Sigmoid colon (tissue), 7 donors: ENCODE measurements at places on chromosomes 7 and 10. TPM values are rescaled to one million over a fixed set of nuclear protein-coding genes. Genes with fewer than 3 reads are reported as not detected.

MSS51 gene
- 5.0 TPM for total RNA-seq

GIMAP4 gene
- total RNA-seq: 24.1 TPM

PPP1R17 gene
- not detected for total RNA-seq

AGR2 gene
- total RNA-seq: not detected

DNA sequence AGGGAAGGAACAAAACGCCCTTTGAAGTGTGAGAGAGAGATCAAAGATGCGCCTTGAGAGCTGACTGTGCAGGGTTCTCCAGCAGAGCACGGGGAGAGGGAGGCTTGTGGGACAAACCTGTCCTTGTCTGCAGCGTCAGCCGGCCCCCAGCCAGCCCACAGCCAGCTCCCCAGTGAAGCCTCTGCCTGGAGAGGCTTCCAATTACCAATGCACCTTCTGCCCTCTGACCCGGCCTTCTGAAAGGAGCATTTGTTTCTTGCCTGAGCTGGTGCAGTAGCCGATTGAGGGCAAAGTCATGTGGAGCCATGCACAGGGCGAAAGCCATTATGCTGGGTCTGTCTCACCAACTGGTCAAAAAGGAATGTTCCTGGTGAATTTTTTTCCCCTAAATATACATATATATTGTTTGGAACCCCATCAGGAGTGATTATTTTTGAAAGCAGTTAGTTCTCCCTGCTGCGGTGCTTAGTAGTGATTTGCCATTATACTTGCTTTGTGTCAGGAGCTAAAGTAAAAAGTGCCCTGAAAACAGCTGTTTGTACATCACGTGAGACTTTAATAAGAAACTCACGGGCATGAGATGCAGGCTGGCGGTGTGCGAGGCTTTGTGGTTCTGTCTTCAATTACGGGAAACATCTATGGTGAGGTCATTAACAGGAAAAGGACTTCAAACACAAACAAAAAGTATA, 268.6 kb downstream of the KLF6 start:
- H3K27ac ChIP-seq: no peak overlapping the region
- no peak for DNase-seq
- H3K36me3 ChIP-seq: no peaks in the 10 kb centered on the region
- H3K4me3 ChIP-seq: no peak overlapping the region
- no peaks in the 10 kb centered on the region for H3K27me3 ChIP-seq
- no peaks in the 10 kb centered on the region for H3K4me1 ChIP-seq

DNA sequence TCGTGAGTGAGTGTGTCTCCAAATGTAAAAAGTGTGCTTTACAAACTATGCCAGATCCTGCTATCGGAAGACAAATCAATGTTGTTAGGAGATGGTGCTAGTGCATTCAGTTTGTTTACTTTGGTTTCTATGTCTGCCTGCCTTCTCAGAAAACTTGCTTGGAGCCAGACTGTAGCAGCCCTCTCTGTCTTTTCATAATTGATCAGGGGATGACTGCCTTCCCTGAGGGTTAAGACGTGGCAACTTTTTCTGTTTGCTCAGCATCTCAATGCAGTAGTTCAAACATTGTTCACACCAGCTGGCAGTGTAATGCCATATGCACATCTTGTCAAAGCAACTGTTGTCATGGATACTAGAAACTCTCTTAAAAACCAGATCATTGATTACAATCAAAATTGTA, 118.5 kb downstream of the FOXP2 start:
- H3K27me3 ChIP-seq: no peaks in the 10 kb centered on the region
- no peak overlapping the region for H3K27ac ChIP-seq
- H3K4me1 ChIP-seq: no peaks in the 10 kb centered on the region
- no peak for DNase-seq

- H3K4me1 ChIP-seq: no peaks in the 10 kb centered on the region
- H3K27me3 ChIP-seq: no peaks in the 10 kb centered on the region
- no peaks in the 10 kb centered on the region for H3K36me3 ChIP-seq
- DNase-seq: no peak
Observed at GRCh38 chr7:12674861-12675260, 12.6 kb upstream of the ARL4A start.

- H3K27me3 ChIP-seq: no peaks in the 10 kb centered on the region
- H3K36me3 ChIP-seq: no peaks in the 10 kb centered on the region
- no peak overlapping the region for H3K4me3 ChIP-seq
- no peak overlapping the region for H3K27ac ChIP-seq
Observed at GRCh38 chr7:142196066-142196840, 61.6 kb downstream of the PRSS58 start.

DNA sequence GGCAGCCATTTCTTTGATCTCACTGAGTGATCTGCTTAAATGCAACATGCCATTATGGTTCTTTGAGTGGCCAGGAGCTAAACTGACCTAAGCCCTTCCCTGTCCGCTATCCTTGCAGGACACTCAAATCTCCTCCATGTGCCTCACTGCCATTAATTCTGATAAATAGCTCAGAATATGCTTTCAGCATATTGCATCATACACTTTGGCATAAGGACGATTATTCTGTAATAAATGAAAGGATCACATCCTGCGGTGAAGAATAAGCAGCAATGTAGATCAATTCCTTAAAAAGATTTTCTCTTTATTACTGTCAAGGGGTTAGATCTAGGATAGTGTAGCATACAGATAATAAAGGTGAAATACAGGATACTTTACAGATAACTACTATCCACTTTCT, 231.8 kb upstream of the CTBP2 start:
- no peaks in the 10 kb centered on the region for H3K4me1 ChIP-seq
- no peak overlapping the region for H3K4me3 ChIP-seq
- no peaks in the 10 kb centered on the region for H3K27me3 ChIP-seq
- H3K36me3 ChIP-seq: no peaks in the 10 kb centered on the region
- no peak overlapping the region for H3K27ac ChIP-seq

- H3K27ac ChIP-seq: no peak within 1 kb of the TSS
- H3K4me1 ChIP-seq: no peaks in the 10 kb centered on the region
- H3K27me3 ChIP-seq: no peaks in the 10 kb centered on the region
- no peak for DNase-seq
- no peak within 1 kb of the TSS for H3K4me3 ChIP-seq
Observed at GRCh38 chr7:99784007-99784406, at the start of gene CYP3A4. Gene CYP3A4, minus strand, starts transcription at chr7:99784184. Its CDS starts 103 bp downstream, at chr7:99784081.

DNA sequence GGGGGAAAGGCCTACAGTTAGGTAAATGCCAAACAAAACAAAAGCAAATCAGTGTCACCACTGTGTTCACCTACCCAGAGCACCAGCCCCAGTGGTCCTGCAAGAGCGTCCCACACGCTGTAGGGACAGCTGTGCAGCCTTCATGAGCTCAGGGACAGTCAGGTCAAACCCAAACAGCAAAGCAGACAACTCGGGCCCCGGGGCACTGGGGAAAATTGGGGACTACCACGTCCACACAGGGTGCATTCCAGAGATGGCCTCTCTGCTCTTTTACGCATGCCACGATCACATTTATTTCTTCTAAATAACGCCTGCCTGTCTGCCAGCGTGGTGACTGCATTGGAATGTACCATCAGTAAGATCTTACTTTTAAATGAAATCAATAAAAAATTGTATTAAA, 21.7 kb downstream of the EBF3 start:
- H3K4me1 ChIP-seq: peaks cover 10% of the 10 kb centered on the region
- H3K27me3 ChIP-seq: no peaks in the 10 kb centered on the region
- no peak overlapping the region for H3K4me3 ChIP-seq
- H3K36me3 ChIP-seq: no peaks in the 10 kb centered on the region
- DNase-seq: peak; percentile 40
- no peak overlapping the region for H3K27ac ChIP-seq

- no peaks in the 10 kb centered on the region for H3K36me3 ChIP-seq
- H3K27ac ChIP-seq: no peak overlapping the region
- H3K4me1 ChIP-seq: peaks cover 4% of the 10 kb centered on the region
Observed at GRCh38 chr7:51243631-51244030, 73.0 kb downstream of the COBL start.

- no peaks in the 10 kb centered on the region for H3K27me3 ChIP-seq
- peaks cover 10% of the 10 kb centered on the region for H3K4me1 ChIP-seq
- no peak overlapping the region for H3K4me3 ChIP-seq
Observed at GRCh38 chr10:48536916-48537890, 67.7 kb downstream of the ARHGAP22 start.

DNA sequence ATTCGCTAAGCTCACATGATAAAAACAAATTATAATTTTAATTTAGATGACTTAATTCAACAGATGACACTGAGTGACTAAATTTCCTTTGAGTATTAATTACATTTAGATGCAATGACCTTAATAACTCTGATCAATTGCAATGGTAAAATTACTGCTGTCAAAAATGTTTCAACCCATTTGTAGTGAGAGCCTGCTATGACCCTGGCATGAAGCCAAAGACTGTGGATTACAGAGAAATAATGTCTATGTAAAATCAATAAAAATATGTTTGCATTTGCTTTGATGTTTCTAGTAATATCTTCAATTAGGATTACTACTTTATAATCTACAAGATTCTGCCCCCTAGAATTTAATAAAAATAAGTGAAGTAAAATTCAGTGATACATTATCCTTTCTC, 15.6 kb downstream of the MKX start:
- peaks cover 47% of the 10 kb centered on the region for H3K4me1 ChIP-seq
- no peaks in the 10 kb centered on the region for H3K36me3 ChIP-seq
- no peak overlapping the region for H3K4me3 ChIP-seq
- H3K27ac ChIP-seq: no peak overlapping the region

DNA sequence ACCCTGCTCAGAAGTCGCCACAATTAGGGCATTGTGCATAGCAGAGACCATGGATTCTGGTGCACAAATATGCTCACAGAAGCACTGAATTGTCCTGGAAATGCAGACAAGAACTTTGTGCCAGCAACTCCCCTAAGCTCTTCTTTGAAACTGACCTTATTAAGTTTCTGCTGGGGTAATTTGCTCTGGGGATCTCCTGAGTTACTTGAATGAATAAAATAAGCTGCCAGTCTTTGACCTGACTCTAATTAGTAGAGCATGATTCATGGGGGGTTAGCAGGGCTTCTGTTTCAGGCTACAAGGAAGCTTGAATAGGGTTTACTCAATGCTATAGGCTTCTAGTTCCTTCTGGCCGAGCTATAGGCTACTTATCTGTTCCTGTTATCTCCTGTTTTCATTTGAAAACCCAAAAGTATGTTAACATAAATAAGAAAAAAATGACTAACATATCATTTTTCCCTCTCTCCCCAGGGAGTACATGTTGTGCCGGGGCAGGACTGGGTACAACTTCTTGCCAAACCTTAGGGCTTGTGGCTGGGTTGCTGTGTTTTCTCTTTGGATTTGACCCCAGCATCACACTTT, 169.0 kb upstream of the TMEM229A start:
- no peak overlapping the region for H3K27ac ChIP-seq
- no peaks in the 10 kb centered on the region for H3K4me1 ChIP-seq

GRCh38 chr7:28539289-28539981, 127.1 kb downstream of the CREB5 start:
- H3K4me3 ChIP-seq: no peak overlapping the region
- H3K36me3 ChIP-seq: no peaks in the 10 kb centered on the region
- H3K27ac ChIP-seq: no peak overlapping the region
- H3K27me3 ChIP-seq: no peaks in the 10 kb centered on the region

DNA sequence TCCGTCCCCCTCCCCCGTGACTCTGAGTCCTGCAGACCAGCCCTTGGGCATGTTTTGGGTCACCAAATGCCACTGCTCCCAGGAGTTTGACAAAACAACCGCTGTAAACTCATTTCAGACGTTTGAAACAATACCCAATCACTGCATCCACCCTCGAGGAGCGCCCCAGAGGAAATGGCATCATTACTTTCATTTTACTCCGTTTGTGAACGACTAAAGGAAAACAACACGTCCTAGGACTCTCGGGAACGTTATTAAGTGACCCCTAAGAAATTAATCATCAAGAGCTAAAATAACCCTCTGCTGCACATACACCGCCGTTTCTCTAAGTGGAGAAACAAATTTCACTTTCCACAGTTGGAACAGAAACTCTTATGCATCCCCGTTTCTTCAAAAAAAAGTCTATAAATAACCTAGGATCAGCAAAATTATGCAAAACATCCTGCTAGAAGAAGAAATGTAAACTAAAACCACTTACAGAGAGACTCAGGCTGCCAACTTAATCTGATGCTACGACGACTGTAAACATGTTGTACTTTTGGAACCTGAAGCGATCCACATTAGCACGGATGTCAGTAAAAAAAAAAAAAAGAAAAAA, 109.9 kb upstream of the EFCAB10 start:
- H3K27me3 ChIP-seq: no peaks in the 10 kb centered on the region
- H3K4me1 ChIP-seq: peaks cover 19% of the 10 kb centered on the region
- DNase-seq: no peak
- peak overlapping the region; percentile 55 for H3K4me3 ChIP-seq

- no peak overlapping the region for H3K4me3 ChIP-seq
- no peaks in the 10 kb centered on the region for H3K36me3 ChIP-seq
- no peaks in the 10 kb centered on the region for H3K4me1 ChIP-seq
- H3K27ac ChIP-seq: no peak overlapping the region
- no peaks in the 10 kb centered on the region for H3K27me3 ChIP-seq
- no peak for DNase-seq
Observed at GRCh38 chr10:133616371-133617130, 10.0 kb downstream of the FRG2B start.

DNA sequence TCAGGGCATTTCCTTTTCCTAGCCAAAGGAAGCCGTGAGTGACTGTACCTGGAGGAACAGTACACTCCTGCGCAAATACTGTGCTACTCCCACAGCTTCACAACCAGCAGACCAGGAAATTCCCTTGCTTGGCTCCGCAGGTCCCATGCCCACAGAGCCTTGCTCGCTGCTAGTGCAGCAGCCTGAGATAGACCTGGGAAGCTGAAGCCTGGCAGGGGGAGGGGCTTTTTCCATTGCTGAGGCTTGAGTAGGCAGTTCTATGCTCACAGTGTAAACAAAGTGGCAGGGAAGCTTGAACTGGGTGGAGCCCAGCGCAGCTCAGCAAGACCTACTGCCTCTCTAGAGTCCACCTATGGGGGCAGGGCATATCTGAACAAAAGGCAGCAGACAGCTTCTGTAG, 291.2 kb downstream of the HGF start:
- H3K27me3 ChIP-seq: no peaks in the 10 kb centered on the region
- DNase-seq: no peak
- H3K4me1 ChIP-seq: no peaks in the 10 kb centered on the region
- no peak overlapping the region for H3K4me3 ChIP-seq
- H3K36me3 ChIP-seq: no peaks in the 10 kb centered on the region
- no peak overlapping the region for H3K27ac ChIP-seq

- H3K4me3 ChIP-seq: no peak overlapping the region
- H3K36me3 ChIP-seq: no peaks in the 10 kb centered on the region
- H3K27ac ChIP-seq: no peak overlapping the region
- DNase-seq: no peak
Observed at GRCh38 chr7:16015981-16016380, 329.5 kb upstream of the MEOX2 start.
